Stimulated activated CD8-positive, alpha-beta memory T cell treated with anti-CD3 and anti-CD28 coated beads, Interleukin-15, amount 100 ng/mL, for 48 hours (primary cell): ENCODE measurements at places on chromosomes 3 and 15.

GRCh38 chr3:88188436-88188835 is 38.7 kb downstream of the C3orf38 start:
- DNase-seq: no peak

DNA sequence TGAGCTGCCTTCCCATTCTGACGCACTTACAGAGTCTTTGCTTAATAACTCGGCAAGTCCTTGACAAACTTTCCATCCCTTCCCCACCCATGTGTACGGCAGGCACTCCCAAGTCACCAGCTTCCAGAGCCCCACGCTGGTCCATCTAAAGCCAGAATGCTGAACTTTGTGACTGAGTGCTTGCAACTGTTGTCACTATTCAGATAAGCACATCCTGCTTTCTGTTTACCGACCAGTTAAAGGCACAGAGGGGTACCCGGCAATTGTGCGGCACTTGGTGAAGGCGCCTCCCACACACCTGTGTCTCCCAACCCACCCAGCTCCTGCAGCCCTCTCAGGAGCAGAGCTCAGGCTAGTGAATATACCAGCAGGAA is 430.6 kb downstream of the FOXP1 start:
- no peak for DNase-seq

DNA sequence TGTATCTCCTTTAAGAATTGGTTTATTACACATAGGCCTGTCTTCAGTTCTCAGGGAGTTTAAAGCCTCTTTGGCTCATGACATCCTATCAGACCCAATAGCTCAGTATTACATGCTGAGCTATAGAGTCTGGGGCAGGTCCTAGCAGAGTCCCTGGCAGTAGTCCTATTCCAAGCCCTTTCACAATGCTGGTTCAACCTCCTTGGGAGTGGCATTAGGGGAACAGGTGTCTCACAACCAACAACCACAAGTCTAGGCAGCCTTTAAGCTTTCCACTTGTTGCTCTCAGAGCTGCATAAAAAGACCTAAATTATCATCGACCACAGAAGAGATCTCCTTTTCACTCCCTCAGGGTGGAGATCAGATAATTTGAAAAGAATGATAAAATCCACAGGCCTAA is 22.8 kb upstream of the C2CD4B start:
- no peak for DNase-seq

DNA sequence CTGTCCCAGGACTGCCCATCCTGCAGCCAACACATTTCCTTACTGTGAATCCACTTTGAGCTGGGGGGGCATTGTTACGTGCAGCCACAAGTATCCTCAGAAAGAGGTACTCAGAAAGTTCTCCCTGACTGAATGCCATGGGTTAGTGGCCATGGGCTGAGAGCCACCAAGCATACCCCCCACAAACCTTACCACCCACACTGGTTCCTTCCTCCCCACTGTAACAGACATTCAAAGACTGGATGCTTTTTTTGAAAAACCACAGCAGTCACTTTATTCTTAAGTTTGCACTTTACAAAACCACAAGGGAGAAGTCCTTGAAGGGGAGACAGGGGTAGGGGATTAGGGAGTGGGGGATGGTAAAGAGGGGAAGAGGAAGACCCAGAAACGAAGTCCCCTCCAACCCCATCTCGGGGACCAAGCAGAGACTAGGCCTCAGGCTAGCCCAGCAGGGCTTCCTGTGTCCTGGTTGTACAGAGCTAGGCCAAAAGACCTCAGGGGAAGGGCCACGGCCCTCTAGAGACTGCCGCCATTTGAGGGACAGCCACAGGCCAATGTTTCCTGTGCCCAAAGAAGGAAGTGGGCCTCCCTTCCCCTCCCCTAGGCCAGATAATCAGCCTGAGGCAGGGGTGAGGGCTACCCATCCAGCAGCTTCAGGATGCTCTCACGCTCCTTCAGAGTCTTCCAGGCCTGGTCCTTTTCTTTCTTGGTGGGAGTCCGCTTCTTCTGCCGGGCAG is 10.1 kb upstream of the CAMK1 start:
- peak; percentile 57 for DNase-seq

DNA sequence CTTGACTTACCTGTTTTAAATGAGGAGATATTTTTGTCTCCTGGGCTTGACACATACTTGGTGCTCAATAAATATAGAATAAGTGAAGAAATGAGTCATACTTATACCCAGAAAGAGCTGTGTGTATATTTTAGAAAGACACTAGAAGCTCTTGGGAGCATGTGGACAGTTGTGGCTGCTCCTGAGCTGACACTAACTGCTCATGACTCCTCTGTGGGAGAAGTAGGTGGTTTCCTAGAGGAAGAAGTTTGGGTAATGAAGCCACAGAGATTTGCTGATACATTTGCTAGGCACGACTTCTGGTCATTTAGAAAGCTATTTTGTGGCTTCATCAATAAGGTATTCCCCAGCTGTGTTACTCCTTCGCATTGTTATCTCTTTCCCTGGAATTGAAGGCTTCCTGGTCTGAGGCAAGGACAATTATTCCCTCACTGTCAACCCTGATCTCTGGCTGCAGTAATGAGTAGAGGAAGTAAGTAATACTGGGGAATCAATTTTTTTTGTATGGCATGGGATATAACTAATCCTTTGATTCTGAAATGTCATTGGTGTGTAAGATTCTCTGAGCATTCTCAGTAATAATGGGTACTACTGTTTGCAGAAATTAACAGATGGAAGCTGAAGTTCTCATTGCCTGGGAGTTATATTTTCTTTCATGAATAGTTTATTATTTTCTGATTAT is 79.6 kb upstream of the DCBLD2 start:
- DNase-seq: no peak

- DNase-seq: no peak
These were observed 106.7 kb downstream of the GABRB3 start for GRCh38 chr15:26665957-26666791.

DNA sequence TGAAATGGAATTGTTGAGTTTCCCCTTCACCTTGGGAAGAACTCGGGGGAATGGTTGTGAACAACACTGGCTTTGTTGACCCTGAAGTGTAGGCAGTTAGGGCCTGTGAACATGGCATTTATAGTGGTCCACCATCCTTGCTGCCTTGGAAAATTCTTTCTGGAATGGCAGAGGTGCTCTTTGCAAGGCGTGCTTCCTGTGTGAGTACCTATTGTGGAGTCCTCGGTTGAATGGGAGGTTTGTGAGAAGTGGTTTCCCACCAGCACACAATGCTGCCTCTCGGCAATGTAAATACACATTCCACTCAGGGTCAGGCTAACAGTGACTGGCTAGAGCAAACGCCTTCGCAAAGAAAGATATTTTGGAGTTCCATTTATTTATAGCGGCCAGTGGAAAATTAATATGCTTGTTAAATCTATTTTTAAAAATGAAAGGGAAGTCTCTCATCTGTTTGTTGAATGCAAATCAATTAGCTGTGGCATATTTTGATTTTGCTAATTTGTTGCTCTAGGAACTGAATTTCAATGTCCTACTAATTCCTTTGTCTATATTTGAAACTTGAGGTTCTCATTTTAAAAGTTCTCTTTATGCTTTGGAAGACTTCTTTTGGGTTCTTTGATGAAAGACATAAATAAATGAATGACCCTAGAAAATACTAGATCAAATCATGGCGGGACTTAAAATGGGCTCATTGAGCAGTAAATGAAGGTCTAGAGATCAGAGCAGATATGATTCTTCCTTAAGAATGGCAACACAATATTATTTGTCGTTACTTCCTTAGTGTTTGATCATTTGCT is 59.5 kb downstream of the FNDC3B start:
- DNase-seq: no peak

- no peak for DNase-seq
These were observed 9.1 kb downstream of the POMGNT2 start for GRCh38 chr3:43096761-43097160.

- no peak for DNase-seq
These were observed 72.3 kb upstream of the ST3GAL6 start for GRCh38 chr3:98690876-98691275.

GRCh38 chr15:66290518-66290917 is 2.9 kb upstream of the DIS3L start:
- DNase-seq: no peak

DNA sequence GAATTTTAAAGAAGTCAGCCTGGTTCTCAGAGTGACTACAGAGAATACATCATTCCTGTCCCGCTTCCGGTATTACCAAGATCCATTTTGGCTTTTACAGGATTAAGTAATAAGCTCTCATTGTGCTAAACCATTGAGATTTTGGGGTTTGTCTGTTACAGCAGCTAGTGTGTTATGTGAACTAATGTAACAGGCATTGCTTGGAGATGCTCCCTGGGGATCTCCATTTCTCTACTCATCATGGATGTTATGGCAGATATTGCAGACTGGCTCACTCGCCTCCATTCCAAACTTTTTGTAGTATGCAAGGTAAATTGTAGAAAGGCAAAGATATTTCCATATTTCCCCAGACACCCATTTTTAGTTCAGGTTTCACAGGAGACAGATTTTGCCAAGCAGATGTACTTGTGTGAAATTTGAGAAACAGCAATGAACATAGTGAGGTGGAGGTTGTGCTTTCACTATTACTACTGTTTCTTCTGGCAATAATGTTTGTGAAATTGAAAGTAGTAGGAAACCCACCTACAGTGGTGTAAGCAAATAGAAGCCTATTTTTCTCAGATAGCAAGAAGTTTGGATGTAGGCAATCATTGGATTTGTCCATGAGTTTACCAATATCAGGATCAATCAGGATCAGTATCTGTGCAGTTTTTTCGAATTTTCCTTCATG is 177.1 kb upstream of the GALNT15 start:
- DNase-seq: no peak

GRCh38 chr3:188950832-188951489 is 220.8 kb upstream of the TPRG1 start:
- peak; percentile 38 for DNase-seq

DNA sequence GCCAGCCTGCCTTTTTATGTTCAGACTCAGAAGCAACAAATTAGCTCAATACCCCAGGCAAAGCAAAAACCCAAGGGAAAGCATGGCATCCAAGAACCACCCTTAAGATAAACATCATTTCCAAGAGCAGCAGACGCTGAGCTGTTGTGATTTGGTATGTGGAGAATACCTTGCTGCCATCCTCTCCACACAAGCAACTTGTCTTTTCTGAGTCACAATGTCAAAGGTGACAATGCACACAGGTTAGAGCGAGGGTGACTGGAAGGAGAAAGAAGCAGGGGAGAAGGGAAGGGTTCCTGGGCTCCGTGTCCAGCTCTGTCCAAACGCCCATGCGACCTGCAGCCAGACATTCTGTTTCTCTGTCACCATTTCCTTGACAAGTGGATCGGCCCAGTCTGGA is 6.0 kb downstream of the PCSK6 start:
- DNase-seq: no peak

DNA sequence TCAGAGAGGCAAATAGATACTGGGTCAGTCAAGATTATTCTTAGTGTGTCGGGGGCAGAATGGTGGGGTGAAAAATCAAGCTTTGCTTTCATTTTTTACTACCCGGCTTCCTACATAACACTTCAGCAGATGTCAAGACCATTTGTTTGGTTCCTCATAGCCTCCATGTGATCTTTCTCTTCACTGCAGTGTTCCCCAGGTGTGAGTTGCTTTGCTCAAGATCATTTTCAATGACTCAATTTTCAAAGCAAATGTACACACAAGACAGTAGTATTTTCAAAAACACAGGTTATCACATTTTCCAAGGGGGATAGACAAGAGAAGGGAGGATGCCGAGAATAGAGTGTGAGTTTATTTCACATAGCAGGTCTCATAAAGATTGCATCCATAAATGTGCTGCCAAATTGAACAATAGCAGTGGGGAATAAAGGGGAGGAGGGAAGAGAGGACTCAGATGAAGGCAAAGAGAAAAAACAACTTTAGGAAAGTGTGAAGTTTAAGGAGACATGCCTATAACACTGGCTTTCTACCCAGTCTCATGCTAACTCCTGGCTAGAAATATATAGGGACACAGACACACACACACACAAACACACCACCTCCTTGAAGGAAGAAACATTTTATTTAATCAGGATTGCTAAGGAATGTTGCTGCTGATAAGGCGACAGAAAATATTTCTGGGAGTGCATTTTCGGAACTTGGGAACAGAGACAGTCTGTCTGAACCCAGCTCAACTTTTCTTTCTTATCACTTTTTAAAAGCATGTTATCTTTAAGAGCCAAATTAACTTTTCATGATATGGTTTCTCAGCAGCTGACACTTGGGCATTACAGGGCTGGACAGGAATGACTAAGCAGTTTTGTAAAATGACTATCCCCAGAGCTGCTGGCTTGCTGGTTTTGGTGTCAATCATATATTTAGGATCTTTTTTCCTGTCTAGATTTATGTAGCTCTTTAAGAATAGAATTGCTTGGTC is 402.4 kb downstream of the RBMS3 start:
- DNase-seq: no peak

GRCh38 chr3:9916734-9917680 is at the start of gene IL17RC:
Gene IL17RC (plus strand): TSS chr3:9917098. CDS start chr3:9917316, 218 bp downstream.
- DNase-seq: peak; percentile 26

DNA sequence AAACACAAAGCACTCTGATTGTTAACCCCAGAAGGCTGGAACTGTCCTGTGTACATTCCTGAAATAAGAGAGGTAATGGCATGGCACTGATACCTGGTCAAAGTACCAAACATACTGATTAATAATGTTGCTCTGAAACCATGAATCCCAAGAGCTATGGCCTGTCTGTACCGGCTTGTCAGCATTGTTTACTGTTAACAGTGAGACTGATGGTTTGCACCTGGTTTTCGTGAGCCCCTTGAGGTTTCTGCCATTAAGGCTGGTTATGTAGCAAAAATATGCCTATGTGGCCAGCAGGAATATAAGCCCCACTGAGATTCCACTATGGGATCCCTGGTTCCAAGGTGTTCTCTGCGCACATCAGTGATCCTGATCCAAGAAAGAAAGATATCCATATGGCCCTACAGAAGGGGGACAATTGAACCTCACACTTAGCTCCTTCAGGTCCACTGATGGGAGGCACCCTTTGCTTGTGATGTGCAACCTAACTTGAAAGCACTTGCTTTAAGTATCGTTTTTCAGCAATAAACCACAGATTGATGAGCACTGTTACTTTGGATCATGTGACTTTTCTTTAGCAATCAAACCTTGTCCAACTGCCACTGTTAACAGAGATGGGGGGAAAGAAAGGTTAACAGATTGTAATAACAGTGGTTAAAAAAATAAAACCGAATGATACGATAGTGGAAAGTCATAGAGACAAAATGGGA is 65.2 kb downstream of the TBL1XR1 start:
- DNase-seq: no peak
